Activated CD8-positive, alpha-beta memory T cell treated with anti-CD3 and anti-CD28 coated beads for 24 hours (primary cell): ENCODE measurements at places on chromosomes 5 and 9.

DNA sequence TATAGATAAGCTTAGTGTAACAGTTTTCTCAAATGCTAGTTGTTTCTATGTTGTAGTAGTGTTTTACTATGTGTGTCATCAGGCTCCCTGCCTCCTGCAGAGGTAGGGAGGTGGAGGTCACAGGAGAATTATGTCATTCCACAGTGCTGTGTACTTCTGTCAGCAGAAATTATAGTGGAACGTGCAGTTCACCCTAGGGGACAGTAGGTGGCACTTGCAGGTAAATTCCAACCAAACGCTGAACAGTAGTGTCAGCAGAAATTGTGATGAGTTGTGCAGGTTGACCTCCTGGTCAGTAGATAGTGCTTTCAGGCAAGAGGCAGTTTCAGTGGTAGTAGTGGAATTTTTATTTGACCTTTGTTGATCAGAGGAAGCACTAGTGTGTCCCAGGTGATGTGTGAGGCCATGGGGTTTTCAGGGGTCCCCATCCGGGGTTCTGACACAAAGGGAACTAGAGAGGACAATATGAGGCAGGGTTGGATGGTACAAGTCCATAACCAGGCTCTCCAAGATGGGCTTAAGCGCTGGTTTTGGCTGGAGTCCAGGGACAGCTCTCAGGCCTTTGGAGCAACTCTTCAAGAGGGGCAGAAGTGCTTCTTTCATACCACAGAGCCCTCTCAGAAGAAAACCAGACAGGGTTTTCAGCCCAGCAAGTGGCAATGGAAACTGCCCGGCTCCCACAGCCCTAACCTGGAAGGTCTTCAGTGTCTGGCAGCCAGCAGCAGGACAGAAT, 402.9 kb downstream of the CYLC2 start:
- no peak for DNase-seq

- DNase-seq: no peak
Measured at GRCh38 chr5:160269017-160269416, 39.7 kb downstream of the FABP6 start.

- DNase-seq: no peak
Measured at GRCh38 chr9:74122661-74123060, 374.5 kb upstream of the RORB start.

GRCh38 chr5:124790895-124791732, 44.7 kb upstream of the ZNF608 start:
- no peak for DNase-seq

DNA sequence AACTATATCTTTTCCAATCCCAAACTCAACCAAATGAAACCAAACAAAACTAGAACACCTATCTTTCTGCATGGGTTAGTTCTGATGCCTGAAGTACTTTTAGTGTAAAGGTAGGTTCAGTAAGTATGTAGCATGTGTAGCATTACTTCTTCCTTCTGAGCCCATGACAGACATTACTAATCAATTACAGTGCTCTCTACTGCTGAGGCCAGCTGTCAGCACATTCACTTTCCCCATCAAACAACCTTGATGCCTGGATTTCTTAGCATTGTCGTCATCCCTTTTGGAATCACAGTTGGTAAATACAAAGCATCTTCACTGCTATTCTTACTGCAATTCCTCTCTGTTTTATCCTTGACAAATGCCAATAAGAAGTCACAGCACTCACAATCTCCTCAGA, 103.2 kb downstream of the PTTG1 start:
- DNase-seq: no peak

DNA sequence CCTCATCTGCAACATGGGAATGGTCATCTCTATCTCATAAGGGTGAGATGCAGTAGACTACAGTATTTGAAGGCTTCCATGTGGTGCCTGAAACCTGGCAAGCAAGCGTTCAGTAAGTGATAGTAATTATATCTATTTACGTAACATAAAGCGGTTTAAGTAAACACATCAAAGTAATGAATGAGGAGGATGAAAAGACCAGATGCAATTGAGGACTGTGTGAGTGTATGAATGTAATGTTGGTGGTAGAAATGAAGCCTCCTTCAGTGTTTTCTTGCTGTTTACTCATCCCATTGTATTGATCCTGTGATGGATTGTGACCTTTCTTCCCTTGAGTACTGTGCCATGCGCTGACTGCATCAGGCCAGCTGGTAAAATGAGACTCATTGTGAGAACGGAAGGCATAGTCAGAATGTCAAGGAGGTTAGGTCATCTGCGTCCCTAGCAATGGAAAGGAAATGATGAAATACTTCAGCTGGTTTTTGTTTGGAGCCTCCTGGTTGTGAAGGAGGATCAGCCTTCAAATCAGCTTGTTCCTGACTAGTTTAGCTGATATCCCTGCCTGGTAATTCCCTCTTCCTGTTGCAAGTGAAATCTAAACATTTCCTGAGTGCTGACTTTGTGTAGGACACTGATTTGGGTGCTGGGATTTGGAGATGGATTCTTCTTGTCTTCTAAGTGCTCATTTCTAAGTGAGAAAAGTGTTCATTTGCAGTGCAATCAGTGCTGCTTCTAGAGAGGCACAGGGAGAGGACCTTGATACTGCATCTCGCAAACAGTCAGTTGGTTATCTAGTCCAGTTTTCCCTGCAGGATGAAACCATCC, 35.6 kb downstream of the TNFSF8 start:
- DNase-seq: no peak

DNA sequence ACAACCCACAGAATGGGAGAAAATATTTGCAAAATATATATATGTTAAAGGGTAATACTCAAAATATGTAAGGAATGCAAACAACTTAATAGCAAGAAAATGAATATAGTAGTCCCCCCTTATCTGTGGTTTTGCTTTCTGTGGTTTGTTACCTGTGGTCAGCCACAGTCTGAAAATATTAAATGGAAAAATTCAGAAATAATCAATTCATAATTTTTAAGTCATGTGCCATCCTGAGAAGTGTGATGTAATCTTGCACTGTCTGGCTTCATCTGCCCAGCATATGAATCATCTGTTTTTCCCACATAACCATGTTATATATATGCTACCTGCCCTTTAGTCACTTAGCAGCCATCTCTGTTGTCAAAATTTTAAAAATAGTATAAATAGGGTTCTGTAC, 11.7 kb downstream of the CER1 start:
- DNase-seq: no peak

- DNase-seq: no peak
Measured at GRCh38 chr9:87954230-87954629, 20.1 kb downstream of the CDK20 start.

GRCh38 chr5:141695627-141696215, 13.7 kb upstream of the ARAP3 start:
- DNase-seq: no peak

DNA sequence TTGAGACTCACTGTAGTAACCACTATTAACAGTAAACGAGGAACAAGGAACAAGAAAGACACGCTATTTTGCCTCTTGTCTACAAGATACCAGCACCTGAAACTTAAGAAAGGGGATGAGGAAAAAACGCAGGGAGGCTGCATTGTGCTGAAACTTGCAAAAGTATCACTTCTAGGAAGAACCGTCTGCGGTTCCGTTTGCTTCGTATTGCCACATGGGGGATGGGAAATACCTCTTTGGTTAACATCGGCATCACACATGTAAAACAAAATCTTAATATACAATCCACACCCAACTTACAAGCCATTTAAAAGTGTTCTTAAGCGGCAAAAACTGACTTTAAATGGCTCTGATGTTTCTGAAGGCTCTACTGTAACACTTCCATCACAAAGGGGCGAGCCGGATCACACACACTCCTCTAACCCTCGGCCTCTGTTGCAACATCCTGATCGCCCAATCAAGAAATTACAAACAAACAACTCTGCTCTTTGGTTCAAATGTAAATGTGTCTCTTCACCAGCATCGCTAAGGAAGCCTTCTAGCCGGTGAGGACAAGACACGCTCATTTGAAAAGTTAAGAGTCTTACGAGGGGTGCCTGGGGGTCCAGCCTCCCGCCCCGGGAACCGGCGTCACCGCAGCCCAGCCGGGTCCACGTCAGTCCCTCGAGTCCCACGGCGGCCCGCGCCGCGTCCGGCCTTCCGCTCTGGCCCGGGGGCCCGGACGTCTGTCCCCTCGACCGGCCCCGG, 621 bp downstream of the SEC16A start:
- peak; percentile 69 for DNase-seq

- DNase-seq: no peak
Measured at GRCh38 chr5:126927429-126927828, 102.9 kb downstream of the MARCHF3 start.

GRCh38 chr5:78554670-78555069, 93.9 kb downstream of the LHFPL2 start:
- DNase-seq: no peak

DNA sequence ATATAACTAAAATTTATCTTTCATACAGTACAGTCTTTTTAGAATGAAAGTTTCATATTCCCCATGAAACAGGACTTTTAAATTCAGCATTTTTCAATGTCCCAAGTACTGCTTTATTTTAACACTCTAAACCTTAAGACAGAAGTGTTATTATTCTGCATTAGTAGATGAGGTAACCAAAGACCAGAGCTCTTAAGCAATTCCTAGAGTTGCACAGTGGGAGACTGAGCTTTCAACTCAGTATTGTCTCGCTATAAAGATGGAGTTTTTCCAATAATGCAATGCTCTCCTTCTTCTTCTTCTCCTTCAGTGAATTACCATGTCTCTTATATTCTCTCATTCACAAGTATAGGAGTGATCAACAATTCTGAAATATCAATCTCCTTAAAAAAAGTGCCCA, 479.7 kb downstream of the CETN3 start:
- no peak for DNase-seq

- DNase-seq: peak; percentile 87
Measured at GRCh38 chr9:122912964-122913673, at the start of gene ZBTB6. TSS of gene ZBTB6 (minus strand) at chr9:122913323. CDS start at chr9:122912072, 1,251 bp downstream.

DNA sequence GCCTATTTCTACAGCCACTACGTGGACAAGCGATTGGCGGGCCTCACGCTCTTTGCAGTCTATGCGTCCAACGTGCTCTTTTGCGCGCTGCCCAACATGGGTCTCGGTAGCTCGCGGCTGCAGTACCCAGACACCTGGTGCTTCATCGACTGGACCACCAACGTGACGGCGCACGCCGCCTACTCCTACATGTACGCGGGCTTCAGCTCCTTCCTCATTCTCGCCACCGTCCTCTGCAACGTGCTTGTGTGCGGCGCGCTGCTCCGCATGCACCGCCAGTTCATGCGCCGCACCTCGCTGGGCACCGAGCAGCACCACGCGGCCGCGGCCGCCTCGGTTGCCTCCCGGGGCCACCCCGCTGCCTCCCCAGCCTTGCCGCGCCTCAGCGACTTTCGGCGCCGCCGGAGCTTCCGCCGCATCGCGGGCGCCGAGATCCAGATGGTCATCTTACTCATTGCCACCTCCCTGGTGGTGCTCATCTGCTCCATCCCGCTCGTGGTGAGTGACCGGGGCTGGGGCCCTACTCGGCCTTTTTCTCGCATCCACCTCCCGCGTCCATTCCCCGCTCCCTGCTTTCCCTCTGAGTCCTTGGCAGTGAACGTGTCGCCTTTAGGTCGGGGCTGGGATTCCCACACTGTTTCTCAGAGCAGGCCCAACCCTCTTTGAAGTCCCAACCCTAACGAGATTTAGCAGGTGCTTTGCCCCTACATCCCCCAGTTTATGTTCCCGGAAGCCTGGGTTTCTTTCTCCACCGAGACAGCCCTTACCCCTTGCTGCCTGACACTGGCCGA, 1.8 kb downstream of the PTGER4 start:
- peak; percentile 86 for DNase-seq

- DNase-seq: no peak
Measured at GRCh38 chr5:102582696-102583095, 83.9 kb upstream of the SLCO6A1 start.

- no peak for DNase-seq
Measured at GRCh38 chr9:125416517-125416916, 154.9 kb downstream of the GAPVD1 start.

GRCh38 chr9:93085676-93086075, 10.3 kb upstream of the CARD19 start:
- peak; percentile 35 for DNase-seq

DNA sequence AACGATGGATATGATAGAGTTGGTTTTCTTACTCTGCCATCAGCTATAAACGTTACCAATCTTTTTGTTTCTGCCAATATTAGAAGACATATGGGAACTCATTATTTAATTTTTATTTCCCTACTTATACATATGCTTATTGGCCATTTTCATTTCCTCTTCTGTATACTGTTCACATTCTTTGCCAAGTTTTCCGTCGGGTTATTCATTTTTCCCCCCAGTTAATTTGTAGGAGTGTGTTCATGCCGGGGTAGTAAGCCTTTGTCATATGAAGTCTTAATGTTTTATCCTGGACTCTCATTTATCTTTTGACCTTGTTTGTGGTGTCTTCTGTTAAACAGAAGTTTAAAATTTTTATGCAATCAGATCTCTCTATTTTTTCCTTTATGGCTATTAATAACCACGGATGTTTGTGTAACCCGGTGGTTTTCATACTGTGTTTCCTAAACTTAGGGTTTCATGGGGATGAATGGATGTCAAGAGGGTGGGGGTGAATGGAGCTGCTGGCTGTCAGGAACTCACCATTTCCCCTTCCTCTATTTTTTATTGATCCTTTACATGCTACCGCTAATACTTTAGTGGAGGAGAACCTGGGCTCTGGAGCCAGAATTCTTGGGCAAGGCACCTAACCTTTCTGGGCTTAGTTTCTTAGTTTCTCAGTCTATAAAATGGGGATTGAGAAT, 42.5 kb upstream of the PPARGC1B start:
- no peak for DNase-seq

DNA sequence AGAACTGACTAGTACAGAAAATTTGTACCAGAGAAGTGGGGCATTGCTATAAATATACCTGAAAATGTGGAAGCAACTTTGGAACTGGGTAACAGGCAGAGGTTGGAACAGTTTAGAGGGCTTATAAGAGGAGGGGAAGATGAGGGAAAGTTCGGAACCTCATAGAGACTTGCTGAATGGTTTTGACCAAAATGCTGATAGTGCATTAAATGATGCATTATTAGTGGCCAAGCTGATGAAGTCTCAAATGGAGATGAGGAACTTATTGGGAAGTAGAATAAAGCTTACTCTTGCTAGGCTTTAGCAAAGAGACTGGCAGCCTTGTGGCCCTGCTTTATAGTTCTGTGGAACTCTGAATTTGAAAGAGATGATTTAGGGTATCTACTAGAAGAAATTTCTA, 189.8 kb downstream of the FGF10 start:
- DNase-seq: no peak

DNA sequence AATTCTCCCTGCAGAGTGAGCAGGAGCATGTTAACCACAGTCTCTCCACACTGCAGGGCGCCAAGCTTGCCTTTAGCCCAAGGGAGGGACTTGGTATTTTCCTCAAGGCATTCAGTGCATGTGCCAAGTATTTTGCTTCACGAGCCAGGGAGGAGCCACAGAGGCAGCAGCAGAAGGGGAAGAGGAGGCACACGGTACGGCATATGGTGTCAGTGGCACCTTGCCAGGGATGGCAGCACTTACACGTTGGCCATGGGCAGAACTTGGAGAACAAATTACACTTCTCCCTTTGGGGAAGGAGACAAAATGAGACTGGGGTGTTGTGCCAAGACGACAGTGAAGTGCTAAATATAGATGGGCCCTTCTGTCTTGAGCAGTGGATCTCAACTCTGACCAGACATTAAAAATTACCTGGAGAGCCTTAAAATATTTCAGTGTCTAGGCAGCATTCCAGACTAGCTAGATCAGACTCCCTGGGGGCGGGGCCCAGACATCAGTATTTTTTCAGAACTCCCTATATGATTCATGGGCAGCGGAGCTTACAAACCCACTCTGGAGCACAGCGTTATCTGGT, 155.8 kb downstream of the DRD1 start:
- no peak for DNase-seq

GRCh38 chr9:126886034-126886822, 25.8 kb downstream of the ZBTB34 start:
- DNase-seq: no peak

- DNase-seq: no peak
Measured at GRCh38 chr5:39486361-39486760, 61.6 kb upstream of the DAB2 start.
